CD8-positive, alpha-beta T cell (primary cell): ENCODE measurements at places on chromosomes 6 and 20. TPM values are rescaled to one million over a fixed set of nuclear protein-coding genes. Genes with fewer than 3 reads are reported as not detected.

Gene PI3
- total RNA-seq = not detected

Gene RPS21
- 3,445 TPM for total RNA-seq

Gene HLA-A
- total RNA-seq = 2,183 TPM

Gene FAM184A
- total RNA-seq = 0.50 TPM

Gene LY6G6D
- not detected for total RNA-seq

Gene LY6G6C
- not detected for total RNA-seq
